ENCODE measurements at places on chromosomes 6 and 20.

DNA sequence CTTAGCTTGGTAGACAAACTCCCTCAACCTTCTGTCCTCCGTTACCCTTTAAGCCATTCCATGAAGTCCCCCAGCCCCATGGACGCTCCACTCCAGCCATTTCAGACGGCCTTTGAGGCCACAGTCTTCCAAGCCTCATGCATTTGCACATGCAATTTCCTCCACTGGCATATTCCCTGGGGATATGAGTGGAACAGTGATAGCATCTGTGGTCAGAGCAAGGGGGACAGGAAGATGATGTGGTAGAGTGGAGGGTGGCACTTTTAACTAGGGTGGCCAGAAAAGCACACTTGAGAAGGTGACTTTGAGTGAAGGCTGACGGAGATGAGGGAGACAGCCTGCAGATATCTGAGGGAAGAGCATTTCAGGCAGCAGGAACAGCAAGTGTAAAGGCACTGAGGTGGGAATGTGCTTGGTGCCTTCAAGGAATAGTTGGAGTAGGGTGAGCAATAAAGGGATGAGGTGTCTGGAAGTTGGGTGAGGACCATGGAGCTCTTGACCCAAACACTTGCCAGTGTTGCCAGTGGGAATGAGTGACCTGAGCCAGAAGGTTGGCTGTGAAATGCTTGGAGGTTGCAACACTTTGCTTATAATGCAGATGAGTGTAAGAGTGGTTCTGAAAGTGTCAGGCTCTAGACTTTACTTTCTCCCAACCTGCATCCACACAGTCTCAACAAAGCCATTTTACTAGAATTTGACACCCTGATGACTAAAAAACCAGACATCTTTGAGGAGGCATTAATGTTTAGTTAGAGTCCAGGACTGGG is 275.6 kb upstream of the SUPT3H start:
- DNase-seq, result no peak

GRCh38 chr20:4127344-4127743 is 112.0 kb upstream of the RNF24 start:
- DNase-seq, result no peak

- no peak for DNase-seq
These were observed 28.8 kb downstream of the CPXM1 start for GRCh38 chr20:2771631-2772080.

DNA sequence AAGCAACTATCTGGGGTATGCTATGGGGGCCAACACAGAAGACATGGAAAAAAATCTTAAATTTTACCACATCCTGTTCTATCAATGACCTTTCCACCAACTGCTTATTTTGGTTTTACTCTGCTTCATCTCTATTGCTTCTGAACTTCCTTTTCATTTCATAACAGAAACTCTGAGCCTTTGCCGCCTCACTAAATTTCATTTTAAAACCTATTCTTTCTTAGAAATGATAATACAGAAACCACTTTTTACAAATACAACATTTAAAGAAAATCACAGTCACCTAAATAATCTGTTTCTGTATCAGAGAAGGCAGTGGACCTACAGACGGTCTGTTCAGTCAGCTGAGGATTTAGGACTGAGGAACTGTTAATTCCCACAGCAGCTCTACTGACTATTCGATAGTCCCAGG is 117.5 kb downstream of the KCNQ5 start:
- DNase-seq, result no peak

DNA sequence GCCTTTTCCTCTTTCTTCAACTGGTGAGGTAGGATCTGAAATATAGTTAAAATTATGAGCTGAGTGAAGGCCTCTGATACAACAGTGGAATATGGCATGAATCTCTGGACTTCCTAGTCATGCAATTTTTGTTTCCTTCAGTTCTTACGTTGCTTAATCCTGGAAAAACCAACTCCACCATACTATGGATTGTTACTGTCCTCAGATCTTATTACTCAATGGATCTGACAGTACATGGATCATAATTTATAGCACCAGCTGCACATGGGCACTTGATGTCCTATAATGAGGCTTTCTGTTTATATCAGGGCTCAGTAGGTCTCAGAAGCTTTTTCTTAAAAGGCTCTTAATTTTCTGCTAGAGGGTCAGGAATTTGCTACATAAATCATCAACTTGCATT is 1341.0 kb upstream of the EYS start:
- no peak for DNase-seq

DNA sequence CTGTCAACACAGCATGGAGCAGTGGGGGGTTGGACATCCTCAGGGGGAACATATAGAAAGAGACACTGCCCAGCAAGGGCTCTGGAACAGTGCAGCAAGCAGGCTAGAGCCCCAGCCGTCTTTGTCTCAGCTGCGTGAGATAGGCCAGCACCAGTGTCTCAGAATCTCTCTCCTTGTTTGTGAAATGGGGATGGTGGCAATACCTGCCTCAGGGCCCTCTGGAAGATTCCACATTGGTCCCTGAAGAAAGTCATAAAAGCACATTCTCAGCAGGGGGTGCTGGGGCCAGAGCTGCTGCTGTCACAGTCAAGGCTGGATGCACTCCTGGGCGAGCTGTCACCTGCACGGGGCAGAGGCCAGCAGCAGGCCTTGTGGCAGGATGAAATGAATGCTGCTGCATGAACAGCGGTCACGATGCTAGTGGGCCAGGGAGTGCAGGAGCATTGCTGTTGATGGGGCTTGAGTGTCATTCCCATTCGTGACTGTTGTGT is 121.7 kb downstream of the SYCP2 start:
- no peak for DNase-seq

DNA sequence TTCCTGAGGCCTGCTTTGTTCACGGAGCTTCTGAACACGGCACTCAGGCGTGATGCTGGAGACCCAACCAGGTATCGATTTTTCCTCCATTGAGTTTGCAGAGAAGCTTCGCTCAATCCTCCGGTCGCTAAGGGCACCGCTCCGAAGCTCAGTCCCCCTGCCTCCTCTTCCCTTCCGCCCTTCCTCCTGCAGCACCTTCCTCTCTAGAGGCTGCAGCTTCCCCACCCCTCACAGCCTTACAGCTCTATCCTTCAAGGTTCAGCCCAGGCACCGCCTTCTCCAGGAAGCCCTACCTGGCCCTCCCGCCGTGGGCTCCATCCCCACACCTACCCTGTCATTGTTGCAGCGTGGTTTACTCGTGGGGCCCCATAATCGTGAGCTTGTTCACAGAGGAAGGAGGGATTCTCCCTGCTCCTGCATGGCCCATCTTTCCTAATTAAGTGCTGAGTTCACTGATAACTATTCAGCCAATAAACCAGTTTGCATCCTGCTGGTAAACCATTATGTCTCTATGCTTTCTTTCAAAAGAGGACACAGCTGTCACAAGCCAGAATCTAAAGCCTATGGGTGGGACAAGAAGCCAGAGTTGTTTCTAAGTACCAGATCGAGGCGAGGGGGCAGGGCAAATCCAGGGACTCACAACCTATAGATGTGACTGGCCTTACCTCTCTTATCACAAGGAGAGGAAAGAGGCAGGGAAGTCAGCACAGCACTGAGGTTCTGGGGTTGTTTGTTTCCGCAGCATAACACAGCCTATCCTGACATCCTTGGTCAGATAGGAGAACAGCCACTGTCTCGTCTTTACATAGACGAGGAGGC is 152.0 kb downstream of the GRM4 start:
- DNase-seq, result no peak

- no peak for DNase-seq
These were observed 58.4 kb downstream of the GJA10 start for GRCh38 chr6:89952686-89953085.

GRCh38 chr6:3893487-3893886 is 44.3 kb downstream of the FAM50B start:
- DNase-seq, result no peak
